ENCODE measurements at places on chromosomes 4 and X.

- no peak for DNase-seq
These were observed 356.2 kb downstream of the ADGRL3 start for GRCh38 chr4:61556277-61556676.

DNA sequence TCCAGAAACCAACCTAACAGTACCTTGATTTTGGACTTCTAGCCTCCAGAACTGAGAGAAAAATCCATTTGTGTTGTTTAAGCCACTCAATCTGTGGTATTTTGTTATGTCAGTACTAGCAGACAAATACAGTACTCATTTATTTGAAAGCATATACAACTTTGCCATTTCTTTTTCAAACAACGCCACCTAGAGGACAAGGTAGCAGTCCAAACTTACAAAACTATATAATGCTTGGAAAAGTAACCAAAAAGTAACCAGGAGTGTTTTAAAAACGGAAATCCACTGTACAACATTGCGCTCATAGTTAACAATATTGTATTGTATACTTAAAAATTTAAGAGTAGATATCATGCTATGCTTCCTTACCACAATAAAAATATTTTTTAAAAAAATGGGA lies 37.0 kb upstream of the FGF13 start:
- no peak for DNase-seq

DNA sequence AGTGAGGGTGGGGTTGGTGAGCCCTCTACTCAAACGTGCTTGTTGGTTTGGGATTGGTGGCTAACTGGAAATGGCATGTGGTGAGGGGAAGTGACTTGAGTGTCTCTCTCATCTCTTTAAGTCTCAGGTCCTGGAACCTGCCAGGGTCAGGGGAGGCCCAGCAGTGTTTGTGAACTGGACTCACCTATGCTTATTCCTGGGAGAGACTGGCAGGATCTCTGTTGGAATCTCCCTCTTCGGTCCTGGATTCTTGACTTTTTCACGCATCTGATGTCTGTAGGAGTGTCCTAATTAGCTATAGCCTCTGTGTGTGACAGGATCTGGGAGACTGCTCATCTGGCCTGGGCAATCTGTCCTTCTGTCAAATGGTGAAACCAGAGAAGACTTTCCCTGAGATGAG lies 7.2 kb upstream of the EFNB1 start:
- no peak for DNase-seq

DNA sequence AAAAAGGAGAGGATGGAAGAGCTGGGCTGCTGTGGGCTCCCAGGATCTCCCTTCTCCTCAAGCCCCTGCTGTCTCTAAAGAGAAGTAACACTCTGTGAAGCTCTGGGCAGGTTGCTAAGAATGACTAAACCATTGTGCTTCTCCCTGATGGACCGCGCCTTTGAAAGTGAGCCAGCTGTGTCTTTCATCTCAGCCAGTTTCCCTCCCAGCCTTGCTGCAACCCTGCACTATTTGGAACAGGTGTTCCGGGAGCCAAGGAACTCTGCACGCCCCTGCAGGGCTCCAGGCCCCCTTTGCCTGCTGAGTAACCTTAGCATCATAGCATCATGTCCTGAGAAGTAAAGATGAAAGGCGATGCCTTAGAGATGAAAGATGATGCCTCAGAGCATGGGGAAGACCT lies 39.7 kb downstream of the SMIM20 start:
- no peak for DNase-seq

DNA sequence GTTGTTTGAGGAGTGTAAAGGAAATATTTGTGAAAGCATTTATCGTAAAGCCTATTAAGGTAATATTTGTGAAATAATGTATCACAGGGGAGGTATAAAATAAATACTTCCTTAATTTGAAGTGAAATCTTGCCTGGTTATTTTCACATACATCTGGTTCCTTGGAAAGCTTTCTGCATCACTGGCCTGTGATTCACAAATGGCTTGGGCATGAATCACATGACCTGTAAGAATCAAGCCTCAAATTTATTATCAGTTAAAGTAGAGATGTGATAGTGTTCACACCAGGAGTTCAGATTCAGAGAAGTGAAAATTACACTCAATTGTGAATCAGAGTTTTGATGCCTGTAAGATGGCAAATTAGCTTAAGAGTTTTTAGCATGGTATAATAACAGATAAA lies 1911.4 kb downstream of the STIM2 start:
- DNase-seq: no peak

All from stimulated activated CD8-positive, alpha-beta memory T cell treated with anti-CD3 and anti-CD28 coated beads, Interleukin-7, amount 100 ng/mL, for 48 hours (primary cell).